ENCODE measurements at places on chromosomes 6 and 20. TPM values are rescaled to one million over a fixed set of nuclear protein-coding genes. Genes with fewer than 3 reads are reported as not detected.

Gene PBOV1
- total RNA-seq = not detected

DNA sequence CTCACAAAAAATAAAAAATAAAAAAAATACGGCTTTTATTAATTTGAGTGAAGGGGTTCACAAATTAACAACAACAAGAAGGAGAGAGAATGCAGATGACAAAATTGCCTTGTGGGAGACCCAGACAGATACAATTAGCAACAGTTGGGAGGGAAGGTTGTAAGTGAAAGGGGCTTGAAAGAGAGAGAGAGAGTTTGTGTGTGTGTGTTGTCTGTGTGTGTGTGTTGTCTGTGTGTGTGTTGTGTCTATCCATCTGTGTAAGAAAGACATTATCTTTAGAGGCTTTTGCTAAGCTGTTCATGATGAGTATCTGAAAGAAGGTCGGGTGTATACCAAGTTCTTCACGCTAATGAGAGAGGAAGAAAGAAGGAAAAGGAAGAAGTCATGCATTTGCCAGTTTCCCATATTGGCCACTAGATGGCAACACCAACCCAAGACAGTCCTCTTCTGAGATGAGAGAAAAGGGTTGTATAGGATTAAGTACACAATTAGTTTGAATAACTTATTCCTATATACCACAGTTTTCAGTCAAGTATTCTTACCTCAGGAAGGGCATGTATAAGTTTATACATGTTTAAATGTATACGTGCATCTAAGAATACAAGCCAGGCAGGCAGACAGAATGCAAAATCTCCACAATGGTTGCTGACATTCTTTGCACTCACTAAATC is 63.7 kb upstream of the CD2AP start:
- DNase-seq = peak; percentile 14
- H3K4me3 ChIP-seq = peak overlapping the region; percentile 52
- no peaks in the 10 kb centered on the region for H3K36me3 ChIP-seq

Gene APCDD1L
- not detected for total RNA-seq

Gene CYP24A1
- total RNA-seq = not detected

DNA sequence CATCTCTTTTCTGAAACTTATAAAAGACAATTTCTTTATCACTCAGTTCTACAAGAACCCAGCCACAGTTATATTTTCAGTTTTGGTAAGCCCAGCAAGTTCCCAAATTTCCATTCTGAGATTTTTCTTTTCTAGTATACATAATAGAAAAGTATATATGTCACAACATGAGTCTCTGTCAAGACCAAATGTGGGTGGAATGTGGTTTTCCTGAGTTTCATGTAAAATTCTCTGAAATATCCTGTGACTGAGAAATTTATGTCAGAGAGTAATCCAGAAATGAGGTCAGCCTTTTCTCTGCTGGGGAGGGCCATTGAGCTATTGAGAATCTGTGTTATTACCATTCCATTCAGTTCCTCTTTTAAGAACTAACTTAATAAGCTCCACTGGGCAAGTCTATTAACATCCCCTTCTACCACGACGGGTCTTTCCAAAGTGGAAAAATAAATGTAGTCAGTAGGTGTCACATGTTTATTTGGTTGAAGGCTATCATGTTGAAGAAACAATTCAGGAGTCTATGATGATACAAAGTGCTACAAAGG is 100.7 kb upstream of the HMGN3 start:
- no peak overlapping the region for H3K27ac ChIP-seq
- no peaks in the 10 kb centered on the region for H3K27me3 ChIP-seq
- H3K36me3 ChIP-seq = no peaks in the 10 kb centered on the region
- DNase-seq = no peak
- H3K4me1 ChIP-seq = no peaks in the 10 kb centered on the region

Gene HNF4A
- not detected for total RNA-seq

DNA sequence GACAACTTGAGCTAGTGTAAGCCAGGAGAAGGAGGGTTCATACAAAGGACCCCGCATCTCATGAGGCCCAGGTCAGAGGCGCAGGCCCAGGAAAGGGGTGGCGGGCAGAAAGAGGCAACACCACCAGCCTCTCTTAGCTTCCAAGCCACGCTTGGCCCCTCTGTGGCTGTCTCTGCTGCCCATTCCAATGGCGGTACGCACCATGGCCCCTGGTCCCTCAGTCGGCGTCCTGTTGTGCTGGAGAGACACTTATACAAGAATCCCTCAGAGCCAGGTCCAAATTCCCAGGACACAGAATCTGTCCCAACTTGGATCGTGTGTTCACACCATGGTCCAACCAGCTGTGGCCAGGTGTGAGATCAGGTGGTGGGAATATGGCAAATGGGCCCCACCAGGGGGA is 127.0 kb upstream of the CDH4 start:
- no peaks in the 10 kb centered on the region for H3K4me1 ChIP-seq
- DNase-seq = no peak
- H3K27ac ChIP-seq = no peak overlapping the region
- no peak overlapping the region for H3K4me3 ChIP-seq
- peaks cover 41% of the 10 kb centered on the region for H3K27me3 ChIP-seq

- no peak overlapping the region for H3K4me3 ChIP-seq
- H3K36me3 ChIP-seq = no peaks in the 10 kb centered on the region
- DNase-seq = no peak
- H3K27ac ChIP-seq = no peak overlapping the region
- peaks cover 13% of the 10 kb centered on the region for H3K4me1 ChIP-seq
These were observed 43.8 kb downstream of the ADAT2 start for GRCh38 chr6:143406673-143407072.

DNA sequence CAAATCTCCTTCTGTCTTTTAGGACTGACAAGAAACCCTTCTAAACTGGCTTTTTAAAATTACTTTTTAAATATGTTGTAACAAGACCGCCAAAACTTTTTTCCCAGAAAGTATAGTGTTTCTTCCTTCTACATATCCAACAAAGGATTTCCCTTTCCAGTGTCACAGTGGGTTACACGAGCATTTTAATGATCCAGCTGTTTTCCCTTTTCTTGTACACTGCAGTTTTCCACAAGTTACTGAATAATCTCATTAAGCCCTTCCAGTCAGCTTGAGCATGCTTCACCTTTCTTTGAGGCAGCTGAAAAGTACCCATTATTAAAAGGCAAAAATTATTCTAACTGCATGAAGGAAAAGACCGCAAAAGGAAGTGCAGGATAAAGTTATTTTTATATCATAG is 48.6 kb downstream of the CD24 start:
- H3K4me3 ChIP-seq = no peak overlapping the region
- no peaks in the 10 kb centered on the region for H3K36me3 ChIP-seq
- no peak overlapping the region for H3K27ac ChIP-seq
- 0 out of 2 replicates have a peak, but pooled peaks cover 3% of the 10 kb centered on the region for H3K4me1 ChIP-seq

DNA sequence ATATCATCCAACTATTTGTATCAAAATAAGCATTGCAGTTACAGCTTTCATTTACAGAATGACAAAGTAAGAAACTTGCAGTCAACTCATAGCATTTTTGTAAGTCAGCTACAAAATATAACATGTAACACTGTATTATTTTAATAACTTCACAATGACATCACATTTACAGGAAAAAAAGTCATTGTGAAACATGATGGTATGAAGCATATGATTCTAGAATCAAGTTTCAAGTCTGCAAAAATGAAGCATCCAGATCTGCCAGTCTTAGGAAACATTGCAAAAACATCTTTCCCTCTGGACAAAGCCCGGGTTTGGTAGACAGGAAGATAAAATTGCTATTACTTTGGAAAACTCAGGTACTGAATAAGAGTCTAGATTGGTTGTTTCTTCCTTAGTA is 263.9 kb upstream of the NT5E start:
- H3K36me3 ChIP-seq = no peaks in the 10 kb centered on the region
- no peaks in the 10 kb centered on the region for H3K4me1 ChIP-seq
- no peaks in the 10 kb centered on the region for H3K27me3 ChIP-seq

All from SJCRH30 (cell line).